ENCODE measurements at places on chromosomes 4 and X. TPM values are rescaled to one million over a fixed set of nuclear protein-coding genes. Genes with fewer than 3 reads are reported as not detected.
A peak's percentile ranks its signal among the peaks of the same experiment; 100 is the strongest.

PABPC1L2B gene
- not detected for total RNA-seq

DNA sequence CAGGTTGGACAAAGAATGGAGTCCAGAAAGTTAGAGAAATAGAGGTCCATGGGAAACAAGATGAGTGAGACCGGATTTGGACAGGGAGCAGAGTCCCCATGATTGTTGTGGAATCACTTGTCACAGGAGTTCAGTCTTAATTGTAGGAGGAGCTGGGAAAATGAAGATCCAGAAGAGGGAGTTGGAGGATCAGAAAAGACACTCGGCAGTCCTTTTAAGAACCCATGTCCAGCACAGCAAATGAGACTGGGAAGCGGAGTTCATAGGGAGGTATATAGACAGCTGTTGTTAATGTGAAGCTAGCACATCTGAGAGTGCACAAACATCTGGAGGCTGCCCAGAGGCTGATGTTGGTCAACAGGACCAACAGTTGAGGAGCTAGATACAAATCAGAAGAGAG lies 111.4 kb upstream of the RXFP1 start:
- DNase-seq, result peak; percentile 24

DNA sequence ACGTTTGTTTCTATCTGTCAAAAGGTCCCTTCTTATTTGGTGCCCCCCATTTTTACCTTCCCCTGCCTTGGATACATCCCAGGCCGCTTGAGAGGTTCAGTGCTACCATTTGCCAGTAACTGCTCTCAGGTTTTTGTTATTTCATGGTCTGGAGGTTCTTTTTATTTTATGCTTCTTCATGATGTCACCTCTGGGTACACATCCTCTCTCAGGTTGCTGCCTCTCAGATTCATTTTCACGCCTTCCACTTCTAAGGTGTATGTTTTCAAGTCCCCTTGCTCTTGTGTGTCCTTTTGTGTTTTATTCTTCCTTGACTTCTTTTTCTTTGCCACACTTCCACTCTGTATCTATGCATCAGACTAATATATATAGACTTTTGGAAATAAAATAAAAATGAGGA lies 640.1 kb upstream of the AADAT start:
- no peak for DNase-seq

DNA sequence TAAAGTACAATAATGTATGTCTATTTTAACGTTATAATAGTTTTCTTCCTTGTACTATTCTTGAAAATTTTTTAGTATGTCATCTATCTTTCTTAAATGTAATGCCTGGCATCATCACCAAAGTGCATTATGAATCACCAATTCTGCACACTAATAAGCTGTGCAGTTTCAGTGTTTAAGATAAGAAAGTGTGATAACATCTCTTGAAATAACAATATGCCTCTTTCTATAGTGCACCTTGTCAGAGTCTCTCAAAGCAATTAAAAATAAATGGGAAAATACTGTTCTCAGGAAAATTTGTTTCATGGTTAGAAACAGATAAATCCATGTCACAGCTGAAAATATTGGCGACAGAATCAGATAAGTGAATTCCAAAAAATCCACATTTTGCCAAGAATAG lies 457.4 kb upstream of the PCDH10 start:
- no peak for DNase-seq

- no peak for DNase-seq
Measured at GRCh38 chr4:141905751-141906150, 269.4 kb downstream of the IL15 start.
